ENCODE measurements at places on chromosomes 2 and 18.
A peak's percentile ranks its signal among the peaks of the same experiment; 100 is the strongest.

GRCh38 chr2:2859164-2859563 is 518.5 kb downstream of the EIPR1 start:
- no peak for DNase-seq

DNA sequence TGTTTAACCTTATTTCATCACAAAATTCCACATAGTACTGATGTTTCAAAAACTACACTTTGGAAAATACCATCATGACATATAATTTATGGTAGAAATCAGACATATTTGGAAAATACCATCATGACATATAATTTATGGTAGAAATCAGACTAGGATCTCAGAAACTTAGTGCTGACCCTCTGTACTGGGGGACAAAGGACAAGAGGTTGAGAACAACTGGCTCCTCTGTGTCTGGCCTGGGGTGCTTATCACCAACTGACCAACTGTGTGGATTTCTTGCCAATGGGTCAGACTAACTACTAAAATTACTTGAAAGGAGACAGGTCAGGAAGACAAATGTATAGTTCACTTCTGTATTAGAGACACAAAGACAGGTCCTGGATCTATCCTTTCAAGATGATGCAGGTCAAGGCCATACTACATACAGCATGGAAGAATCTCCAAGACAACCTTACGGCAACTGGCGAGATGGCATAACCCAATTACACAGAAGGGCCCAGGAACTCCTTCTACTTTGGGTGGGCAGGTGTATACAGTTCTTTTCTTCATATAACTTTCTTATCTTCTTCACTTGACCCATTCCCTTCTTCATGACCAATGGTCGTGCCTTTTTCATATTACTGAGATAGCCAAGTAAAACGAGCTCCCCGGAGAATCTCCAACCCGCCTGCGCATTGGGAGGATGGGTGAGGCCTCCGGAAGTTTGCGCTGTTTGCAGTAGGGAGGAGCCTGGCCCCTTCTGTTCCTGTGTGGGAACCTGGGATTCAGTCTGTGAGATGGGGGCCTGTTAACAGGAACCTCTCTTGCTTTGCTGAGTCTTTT is 290.5 kb downstream of the AGPS start:
- DNase-seq, result no peak

GRCh38 chr2:241074065-241074818 is 27.8 kb downstream of the MTERF4 start:
- no peak for DNase-seq

GRCh38 chr18:35610724-35611123 is 29.2 kb downstream of the GALNT1 start:
- DNase-seq, result no peak

- DNase-seq, result no peak
Observed at GRCh38 chr2:209259767-209260166, 164.1 kb upstream of the MAP2 start.

DNA sequence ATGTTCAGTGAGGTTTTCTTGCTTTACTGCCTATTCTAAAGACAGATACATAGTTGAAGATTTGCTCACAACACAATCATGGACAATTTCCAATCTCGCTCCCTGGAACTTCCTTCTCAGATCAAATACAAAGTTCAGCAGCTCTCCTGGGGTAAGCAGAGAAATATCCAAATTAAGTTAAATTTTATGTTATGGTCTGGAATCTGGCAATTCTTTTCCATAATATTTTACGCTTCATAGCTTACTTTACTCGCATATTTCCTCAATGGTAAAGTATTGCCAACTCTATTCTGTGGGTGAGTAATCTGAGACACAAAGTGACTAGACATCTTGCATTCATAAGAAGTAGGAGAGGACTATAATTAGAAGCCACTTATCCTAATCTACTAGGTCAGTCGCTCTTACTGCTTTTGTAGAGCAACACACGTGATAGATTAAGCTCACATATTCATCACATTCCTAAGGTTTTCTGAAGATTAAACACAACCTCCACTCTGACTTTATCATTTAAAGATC is 529.4 kb downstream of the CCDC85A start:
- DNase-seq, result no peak

GRCh38 chr2:239612133-239612532 is 211.3 kb upstream of the HDAC4 start:
- no peak for DNase-seq

- no peak for DNase-seq
Observed at GRCh38 chr18:23885750-23886149, 128.8 kb upstream of the TTC39C start.

GRCh38 chr2:39119732-39120520 is 925 bp downstream of the SOS1 start:
- peak; percentile 24 for DNase-seq

DNA sequence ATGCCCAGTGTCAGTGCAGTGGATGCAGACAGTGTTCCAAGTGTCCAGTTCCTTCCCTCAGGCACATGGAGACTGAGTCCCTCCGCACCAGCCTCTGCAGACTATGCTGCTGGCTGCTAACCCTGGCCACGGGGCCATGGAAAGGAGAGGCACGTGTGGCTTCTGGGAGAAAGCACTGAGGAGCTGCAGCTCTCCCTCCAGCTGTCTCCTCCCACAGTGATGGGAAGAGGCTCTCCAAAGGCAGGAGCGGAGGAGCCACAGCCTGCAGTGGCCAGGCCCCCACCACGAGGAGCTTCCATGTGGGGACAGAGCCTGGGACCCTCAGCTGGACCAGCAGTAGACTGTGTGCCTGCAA is 141.1 kb downstream of the NDUFA10 start:
- no peak for DNase-seq

DNA sequence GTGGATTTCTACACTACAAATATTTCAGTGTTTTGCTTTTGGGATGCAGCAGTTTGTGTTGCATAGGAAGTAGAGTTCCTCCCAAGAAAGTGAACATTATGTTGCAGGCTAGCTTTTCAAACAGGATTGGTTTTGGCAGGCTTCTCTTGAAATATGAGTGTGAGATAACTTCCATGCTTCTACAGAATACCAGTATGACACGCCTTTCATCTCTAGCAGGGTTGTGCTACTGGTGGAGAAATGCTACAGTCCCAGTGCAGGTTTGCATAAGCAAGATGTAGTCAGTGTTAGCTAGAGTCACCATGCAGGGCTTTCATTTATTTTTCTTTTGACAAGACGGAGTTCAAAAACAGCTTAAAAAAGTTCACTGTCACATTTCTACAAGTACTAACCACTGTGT is 17.1 kb upstream of the CAVIN2 start:
- no peak for DNase-seq

DNA sequence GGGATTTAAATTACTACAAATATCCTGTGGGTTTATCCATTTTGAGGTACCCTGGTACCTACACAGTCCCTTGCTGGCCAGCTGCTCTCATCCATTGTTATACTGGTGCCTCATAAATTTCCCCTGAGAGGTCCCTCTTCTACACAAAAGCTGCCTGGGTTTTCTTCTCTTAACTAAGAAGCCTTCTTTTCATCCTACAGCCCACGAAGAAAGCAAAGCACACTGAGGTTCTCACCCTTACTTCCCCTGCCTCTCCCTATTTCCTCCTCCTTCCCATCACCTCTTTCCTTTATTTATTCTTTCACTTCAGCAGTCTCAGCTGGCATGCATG is 154.9 kb downstream of the CSRNP3 start:
- DNase-seq, result peak; percentile 3

DNA sequence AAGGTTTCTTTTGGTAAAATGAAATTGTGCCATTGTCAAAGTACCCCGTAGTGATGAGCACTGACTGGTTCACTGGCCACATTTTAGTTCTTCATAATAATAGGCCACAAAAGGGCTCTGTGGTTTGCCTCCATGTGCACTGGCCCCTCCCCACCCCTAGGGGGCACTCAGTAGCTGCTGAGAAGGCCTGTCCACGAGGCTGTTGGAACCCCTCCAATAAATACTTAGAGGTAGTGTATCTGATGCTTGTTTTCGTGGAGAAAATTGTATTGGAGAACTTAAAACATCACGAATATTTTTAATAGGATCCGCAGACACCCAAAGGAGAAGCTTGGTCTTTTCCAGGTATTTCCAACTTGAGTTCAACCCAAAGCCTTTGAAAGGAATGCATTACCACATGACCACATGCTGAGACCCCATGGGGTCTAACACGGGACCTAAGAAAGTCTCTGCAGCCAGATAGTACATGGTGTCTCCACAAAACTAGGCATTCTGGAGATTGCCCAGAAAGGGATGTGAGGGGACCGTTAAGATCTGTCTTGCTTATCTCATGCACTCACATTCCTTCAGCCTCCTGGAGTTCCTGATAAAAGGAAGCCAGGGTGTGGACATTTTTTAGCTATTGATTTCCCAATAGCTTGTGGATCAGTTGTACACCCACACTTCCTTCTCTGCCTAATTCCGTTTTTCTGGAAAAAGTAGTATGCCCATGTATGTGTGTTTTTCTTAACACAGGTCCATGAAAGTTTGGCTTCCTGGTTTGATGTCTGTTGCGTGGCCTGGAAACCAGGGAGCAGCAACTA is 28.5 kb upstream of the NOSTRIN start:
- peak; percentile 3 for DNase-seq

DNA sequence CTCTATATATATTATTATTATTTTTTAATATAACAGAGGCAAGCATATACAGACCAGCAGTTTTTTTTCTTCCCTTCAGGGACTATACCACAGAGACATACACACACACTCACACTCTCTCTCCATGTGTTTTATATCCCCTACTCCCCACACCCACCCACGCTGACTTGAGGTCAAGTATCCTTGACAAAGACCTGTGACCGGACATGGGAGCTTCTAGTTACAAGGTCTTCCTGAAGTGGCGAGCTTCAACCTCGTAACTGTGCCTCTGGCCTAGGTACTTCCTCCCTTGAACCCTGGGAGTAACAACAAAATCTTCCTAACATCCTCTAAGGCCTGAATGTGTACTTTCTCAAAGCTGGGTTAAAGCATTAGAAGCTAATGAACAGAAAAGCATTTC is 52.5 kb downstream of the POLR1A start:
- no peak for DNase-seq

GRCh38 chr2:1849450-1849849 is 105.1 kb upstream of the PXDN start:
- no peak for DNase-seq

- no peak for DNase-seq
Observed at GRCh38 chr2:72940361-72940760, 23.0 kb downstream of the EMX1 start.

GRCh38 chr2:21268878-21269224 is 145.1 kb downstream of the TDRD15 start:
- DNase-seq, result no peak

GRCh38 chr2:158969715-158970240 is 1.3 kb downstream of the TANC1 start:
- peak; percentile 71 for DNase-seq

- DNase-seq, result peak; percentile 78
Observed at GRCh38 chr2:176392249-176392648, 123.0 kb downstream of the MTX2 start.

DNA sequence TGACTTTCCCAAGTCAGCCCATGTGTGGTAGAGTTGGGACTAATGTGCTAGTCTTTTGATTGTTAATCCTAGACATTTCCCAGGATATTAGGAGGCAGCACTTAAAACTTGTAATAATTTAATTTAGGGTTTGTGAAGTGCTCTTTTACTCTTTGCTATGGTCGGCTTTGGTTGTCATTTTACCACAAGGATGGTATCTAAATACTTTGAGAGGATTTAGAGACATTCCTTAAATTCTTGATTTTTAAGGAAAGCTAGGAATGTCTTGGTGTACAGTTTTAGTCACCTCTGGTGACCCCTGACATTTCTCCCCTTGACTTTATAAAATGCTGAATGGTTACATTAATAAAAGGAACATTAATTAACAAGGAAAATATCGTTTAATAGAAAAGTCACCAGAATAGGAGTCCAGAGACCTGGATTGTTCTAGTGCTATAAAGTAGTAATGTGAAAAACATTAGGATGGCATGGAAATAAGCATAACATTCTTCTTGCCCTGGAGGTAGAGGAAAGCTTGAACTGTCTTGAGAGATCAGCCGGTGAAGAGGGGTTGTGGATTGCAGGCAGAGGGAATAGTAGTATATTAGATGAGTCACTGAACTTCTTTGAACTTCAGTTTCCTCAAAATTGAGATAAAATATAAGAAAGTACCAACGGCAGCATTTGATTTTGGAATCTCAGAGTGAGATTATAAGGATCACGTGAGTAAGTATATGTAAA is 209.2 kb downstream of the MCFD2 start:
- DNase-seq, result no peak
